Activated CD4-positive, alpha-beta T cell treated with anti-CD3 and anti-CD28 coated beads, Interleukin-2, amount 50 U/mL, for 48 hours (primary cell): ENCODE measurements at places on chromosomes 2 and 18.
A peak's percentile ranks its signal among the peaks of the same experiment; 100 is the strongest.

DNA sequence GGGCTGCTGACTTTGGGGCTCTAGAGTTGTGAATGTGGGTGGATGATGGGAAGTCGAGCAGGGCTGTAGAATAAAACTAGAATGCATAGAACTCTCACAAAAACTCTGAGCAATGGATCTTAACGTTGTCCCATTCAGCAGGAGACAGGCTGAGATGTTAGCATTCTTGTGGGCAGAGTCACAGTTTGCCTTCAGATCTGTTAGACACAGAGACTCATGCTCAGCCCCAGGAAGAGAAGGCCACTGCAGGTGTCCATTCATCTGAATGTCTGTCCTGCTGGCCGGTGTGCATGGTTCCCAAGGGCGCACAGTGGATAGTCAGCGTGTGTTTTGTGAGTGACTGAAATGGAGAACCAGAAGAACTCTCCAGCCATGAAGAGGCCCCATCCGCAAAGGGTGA is 111.3 kb downstream of the TSN start:
- no peak for DNase-seq

GRCh38 chr2:2464643-2465042 is 133.6 kb upstream of the MYT1L start:
- no peak for DNase-seq

DNA sequence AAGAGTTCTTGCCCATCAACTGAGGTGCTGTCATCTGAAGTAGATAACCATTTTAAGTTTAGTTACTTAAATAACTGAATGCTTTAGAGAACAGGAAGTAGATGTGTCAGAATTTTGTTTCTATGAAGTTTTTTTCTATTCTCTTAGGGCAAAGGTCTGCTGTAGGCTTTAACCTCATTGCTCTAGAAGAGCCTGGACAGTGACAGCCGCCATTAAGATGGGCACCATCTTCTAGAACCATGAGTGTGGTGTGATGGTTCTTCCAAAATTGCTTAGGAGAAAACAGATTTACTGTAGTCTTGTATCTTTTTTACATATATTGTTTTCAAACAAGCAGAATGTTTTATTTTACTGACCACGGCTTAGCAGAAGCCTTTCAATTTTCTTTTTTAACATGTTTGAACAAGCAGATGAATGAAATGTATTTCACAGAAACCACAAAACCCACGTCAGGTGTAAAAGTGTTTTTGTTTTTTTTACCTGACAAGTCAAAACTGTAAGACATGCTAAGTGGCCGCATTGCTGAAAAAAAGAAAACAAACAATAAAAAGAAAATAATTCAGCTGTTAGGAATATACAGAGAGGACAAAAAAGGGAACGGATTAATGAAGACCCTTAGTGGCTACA is 77.9 kb downstream of the PRELID3A start:
- no peak for DNase-seq

DNA sequence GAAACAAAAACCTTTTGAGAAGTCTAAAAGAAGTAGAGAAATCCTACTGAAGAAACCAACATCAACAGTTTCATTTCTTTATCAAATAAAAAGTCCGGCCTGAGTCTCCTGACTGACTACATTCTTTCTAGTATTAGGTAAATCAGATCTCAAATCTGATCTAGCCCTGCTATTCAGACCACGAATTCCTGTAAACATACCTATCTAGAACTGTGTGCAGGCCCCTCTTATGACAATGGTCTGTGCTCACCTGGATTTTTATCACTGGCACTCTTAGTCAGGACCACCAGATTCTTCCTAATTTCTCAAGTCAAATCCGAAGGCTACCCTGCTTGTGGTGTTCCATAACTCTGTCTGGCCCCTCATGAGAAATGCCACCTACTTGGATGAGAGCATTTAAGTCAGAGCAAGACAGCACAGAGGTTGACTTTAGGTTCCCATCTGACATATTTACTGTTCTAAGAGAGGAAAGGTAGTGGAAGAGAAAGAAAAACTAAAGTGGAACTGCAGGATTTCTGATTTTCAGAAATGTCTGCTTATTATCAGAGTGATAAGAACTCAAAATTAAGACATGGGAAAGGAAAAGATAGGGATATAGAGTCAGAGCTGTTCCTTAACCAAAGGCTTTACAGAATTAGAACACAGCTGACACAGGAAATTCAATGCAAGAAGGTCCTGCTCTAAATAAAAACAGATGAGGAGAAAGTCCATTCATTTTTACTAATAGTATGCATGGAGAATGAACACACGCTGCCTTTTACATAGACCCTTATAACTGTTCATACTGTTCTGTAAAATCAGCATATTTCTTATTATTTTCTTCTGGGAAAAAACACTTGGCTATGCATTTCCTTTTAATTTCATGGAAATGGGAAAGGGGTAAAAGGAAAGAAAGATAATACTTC is 56.5 kb downstream of the SLC8A1 start:
- no peak for DNase-seq

DNA sequence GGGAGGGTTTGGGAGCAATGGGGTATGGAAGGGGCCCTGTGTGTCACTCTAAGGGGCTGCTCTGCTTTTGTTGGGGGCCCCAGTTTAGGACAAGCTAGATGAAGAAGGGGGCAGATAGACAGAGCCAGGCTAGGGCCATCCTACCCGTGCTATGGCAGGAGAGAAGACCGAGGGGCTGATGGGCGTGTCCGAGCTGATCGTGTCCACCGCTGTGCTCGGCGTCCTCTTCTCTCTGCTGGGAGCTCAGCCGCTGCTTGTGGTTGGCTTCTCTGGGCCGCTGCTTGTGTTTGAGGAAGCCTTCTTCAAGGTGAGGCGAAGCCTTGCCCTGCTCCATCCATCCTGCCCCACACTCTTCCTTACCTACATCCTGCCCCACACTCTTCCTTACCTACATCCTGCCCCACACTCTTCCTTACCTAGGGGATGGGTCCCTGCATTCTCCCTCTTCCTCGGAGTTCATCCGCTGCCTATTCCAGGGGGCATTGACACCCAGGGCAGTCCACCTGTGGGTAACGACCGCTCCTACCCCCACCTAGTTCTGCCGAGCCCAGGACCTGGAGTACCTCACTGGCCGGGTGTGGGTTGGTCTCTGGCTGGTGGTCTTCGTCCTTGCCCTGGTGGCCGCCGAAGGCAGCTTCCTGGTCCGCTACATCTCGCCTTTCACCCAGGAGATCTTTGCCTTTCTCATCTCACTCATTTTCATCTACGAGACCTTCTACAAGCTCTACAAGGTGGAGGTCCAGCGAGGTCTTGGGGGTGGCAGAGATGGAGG is 8.9 kb downstream of the SLC4A3 start:
- DNase-seq, result no peak

- no peak for DNase-seq
Observed at GRCh38 chr2:33118651-33119050, 171.9 kb downstream of the LTBP1 start.

GRCh38 chr2:10772868-10773215 is 39.7 kb downstream of the PDIA6 start:
- no peak for DNase-seq

GRCh38 chr2:102603904-102604303 is 15.4 kb upstream of the SLC9A2 start:
- no peak for DNase-seq

DNA sequence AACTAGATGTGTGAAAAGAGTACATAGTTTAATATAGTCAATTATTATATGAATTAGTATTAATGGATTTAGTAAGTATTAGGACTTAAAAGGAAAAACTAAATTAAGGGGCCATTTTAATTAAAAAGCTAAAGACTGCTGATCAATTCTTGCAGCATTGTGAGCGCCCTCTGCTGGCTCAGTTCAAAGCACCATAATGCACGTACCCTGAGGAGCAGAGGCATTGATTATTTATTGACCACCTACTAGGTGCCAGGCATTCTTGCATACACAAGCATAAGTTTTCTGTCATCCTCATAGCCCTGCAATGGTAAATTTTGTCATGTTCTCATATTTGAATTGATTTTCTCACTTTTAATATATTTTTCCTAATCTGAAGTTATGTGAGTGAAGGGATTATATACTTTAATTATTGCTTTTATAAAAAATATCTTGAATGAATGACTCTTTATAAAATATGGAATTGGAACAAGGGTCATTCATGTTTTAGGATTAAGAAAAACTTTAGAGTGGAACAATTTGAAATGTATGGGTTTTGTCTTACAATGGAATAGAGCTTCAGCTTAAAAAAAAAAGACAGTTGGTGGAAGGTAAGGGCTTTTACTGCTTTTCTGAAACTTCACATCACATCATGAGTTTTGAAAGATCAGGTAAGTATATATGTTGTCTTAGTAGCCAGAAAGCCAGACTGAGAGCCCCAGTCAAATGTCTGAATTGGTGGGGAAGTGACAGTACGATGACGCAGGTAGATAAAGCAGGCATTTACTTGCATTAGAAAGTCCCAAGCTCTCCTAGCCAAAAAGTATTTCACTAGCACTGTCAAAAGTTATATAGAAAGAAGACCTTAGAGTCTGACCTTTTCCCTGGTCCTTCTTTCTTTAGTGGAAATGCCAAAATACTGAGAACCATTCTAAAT is 9.7 kb downstream of the ITGA4 start:
- DNase-seq, result peak; percentile 87

GRCh38 chr2:166494140-166494624 is at the start of gene SCN7A:
Gene SCN7A, minus strand, starts transcription at chr2:166494249. Its CDS starts 16,553 bp downstream, at chr2:166477696.
- no peak for DNase-seq

DNA sequence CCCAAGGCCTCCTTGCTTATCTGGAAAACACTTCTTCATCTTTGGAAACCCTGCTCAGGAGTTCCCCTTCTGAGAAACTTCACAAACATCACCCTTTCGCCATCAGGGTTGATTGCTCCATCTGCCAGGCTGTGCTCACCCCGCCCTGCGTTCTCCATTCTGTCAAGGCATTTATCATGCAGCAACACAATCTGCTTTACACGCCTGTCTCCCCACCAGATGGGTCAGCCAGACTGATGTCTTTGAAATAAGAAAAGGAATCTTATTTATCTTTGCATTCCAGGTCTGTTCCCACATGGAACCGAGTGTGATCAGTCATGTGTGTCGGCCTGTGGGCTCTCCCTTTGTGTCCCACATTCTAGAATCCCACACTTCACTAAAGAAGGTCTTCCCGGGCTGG is 110.0 kb upstream of the ARL4C start:
- DNase-seq, result no peak

GRCh38 chr18:24475926-24476589 is 15.6 kb downstream of the HRH4 start:
- no peak for DNase-seq

- DNase-seq, result no peak
Observed at GRCh38 chr2:146417942-146418341, 1426.9 kb upstream of the ACVR2A start.

GRCh38 chr2:30641765-30642345 is 165.4 kb downstream of the CAPN13 start:
- no peak for DNase-seq

DNA sequence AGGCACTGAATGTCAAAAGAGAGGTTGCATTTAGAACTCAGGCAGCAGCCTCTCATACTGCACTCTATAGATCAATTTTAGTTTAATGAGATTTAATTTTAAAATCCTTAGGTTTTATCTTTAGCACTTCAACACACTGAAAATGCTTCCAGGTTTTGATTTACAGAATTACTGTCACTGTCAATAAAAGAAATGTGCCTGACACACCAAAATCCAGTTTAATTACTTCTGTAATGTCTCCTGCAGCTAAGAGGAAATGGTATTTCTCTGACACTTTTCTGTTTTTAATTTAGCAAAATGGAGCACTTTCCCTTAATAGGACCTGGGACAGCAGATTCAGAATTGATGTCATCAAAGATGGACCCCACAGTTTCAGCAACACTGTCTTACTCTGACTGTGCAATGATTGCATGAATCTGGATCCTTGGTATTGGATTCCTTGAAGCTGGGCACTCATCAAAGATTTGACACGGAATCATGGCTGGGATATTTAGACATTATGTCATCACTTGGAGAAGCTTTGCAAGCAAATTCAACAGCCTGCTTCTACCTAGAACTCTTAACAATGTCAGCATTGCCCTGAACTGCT is 576.5 kb downstream of the NRXN1 start:
- DNase-seq, result no peak

DNA sequence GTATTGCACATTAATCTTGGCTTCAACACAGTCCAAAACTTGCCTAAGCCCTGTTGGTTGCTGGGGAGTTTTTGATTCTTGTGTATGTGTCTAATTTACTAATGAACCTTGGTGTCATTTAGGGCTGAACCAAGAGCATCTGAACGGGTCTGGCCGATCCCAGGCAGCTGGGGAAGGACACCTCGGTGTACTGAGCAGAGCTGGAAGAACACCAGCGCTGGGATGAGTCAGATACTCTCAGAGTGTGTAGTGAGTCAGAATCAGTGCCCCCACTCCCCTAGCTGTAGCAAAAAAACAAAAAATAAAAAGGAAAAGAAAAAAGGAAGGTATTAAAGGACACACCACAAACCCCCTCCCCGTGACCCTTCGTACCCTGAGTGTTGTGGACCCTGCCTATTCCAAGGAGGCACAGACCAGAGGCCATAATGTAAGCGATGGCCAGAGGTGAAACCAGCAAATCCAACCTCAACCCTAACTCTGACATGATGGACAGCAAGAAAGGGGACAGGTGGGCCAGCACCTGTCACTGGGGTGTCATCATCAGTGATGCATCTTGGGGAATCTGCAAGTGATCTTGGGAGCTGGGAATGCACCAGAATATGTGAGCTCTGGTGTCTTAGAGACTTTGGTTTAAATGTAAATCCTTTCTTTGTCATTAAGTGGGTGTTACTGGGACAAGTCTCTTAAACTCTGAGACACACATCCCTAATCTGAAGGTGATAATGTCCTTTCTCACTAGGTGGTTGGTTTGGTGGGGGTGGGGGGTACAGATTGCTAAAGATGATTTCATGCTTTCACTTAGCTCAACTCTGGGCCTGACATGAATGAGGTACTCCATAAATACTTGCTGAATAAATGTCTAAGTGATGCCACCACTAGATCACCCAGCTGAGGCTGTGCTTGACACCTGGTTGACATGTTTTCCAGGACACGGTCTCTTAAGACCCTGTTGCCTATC is 34.2 kb upstream of the NCOA1 start:
- DNase-seq, result peak; percentile 22

DNA sequence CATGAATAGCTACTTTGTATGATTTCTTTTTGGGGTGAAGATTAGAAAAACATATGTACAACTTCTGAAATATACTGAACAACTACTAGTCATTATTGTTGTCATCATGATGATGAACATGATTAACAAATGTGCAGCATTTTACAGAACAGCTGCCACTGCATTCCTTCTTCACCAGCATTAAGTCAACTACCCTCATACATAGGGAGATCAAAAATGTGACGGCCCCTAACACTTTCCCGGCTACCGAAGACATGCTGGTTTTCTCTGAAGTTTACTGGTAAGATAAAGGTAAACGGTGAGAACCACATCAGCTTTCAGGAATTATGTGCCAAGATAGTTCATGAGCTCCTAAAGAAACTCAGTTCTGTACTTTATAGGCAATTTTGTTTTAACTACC is 121.0 kb upstream of the LRATD1 start:
- DNase-seq, result no peak

- no peak for DNase-seq
Observed at GRCh38 chr2:3207091-3207491, 170.5 kb downstream of the EIPR1 start.
